WTC11 (cell line): ENCODE measurements at places on chromosomes 5 and 9. TPM values are rescaled to one million over a fixed set of nuclear protein-coding genes. Genes with fewer than 3 reads are reported as not detected.

MYOT gene
- not detected in 3 replicates for total RNA-seq

GRCh38 chr9:86046930-86047341 is 52.4 kb downstream of the GOLM1 start:
- no peak for DNase-seq

GRCh38 chr9:129063061-129063460 is 17.9 kb upstream of the DOLPP1 start:
- DNase-seq, result no peak

DNA sequence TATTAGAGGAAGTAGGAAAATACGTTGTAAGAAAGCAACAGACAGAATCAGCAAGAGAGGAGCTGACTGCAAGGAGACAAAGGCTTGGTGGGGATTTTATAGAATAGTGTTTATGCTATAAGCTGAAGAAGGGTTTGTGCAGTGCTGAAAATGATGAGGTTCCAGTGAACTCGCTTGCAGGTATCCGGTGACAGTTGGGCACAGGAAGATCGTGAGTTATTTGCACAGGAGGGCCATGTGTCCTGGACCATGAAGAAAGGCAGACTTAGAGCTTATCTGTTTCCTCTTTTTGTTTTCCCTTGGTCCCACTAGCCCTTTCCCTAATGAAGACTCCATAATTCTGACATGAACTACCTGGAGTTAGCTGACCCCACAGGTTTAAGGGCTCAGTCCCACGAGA is 61.4 kb downstream of the NXNL2 start:
- no peak for DNase-seq

DNA sequence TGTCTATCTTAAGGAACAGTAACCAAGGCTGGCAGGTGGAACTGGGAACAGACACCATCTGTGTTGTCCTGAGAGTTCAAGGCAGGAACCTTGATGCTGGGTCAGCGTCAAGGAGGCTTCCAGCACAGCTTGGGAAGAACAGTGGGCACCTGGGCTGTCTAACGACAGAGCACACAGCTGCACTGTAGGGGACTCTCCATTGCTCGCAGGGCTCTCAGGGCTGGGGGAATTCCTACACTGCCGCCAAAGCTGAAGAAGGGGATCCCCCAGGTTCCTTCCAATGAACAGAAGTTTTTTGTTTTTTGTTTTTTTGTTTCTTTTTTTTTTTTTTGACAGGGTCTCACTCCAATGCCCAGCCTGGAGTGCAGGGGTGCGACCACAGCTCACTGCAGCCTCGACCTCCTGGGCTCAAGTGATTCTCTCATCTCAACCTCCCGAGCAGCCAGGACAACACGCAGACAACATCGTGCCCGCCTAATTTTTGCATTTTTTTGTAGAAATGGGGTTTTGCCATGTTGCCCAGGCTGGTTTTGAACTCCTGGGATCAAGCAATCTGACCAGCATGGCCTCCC is 81.9 kb downstream of the PTPN3 start:
- DNase-seq, result no peak
